ENCODE measurements at places on chromosomes 11 and 22.

DNA sequence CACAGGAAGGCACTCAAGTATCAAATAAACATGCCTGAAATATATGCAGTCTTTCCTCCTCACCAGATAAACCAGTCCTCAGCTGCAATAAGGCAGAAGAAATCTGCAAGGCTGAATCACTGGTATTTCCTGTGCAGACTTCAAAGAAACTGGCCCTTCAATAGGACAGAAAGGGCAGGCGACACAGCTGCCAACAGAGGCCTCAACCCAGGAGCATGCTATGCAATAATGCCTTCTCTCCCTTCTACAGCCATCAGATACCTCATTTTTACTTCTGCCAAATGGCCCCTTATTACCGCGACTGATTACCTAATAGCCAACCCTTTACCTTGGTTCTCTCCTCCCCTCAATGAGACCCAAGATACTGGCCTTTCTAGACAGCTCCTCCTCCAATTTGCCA lies 8.0 kb downstream of the NUMA1 start:
- peaks cover 17% of the 10 kb centered on the region for H3K4me1 ChIP-seq
- peak overlapping the region; percentile 25 for H3K4me3 ChIP-seq
- H3K27me3 ChIP-seq = no peaks in the 10 kb centered on the region
- peaks cover 4% of the 10 kb centered on the region for H3K36me3 ChIP-seq
- H3K27ac ChIP-seq = peak overlapping the region; percentile 79

DNA sequence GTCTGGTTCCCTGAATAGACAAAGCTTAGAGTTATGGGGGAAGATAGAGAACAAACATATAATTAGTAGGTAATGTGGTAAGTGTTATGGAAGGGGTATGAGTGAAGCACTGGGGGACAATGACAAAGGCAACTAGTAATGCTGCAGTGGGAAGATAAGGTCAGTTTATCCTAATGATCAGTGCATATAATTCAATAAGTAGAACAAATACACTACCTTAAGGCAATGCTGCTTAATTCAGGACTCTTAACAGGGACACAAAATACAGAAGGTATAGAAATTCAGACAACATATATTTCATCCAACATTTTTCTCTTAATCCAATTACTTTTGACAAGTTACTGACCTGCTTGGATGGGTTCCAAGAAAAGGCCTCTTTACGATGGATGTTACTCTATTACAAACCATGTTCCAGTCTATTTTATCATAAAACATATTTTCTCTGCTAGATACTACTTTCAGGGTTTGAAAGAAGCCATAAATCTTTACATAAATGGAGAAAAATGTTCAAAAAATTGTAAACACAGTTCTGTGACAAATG lies 1186.2 kb downstream of the LRRC4C start:
- no peak overlapping the region for H3K27ac ChIP-seq
- H3K36me3 ChIP-seq = no peaks in the 10 kb centered on the region
- peak; percentile 39 for DNase-seq
- H3K4me3 ChIP-seq = no peak overlapping the region

- DNase-seq = no peak
- H3K36me3 ChIP-seq = no peaks in the 10 kb centered on the region
- no peak overlapping the region for H3K4me3 ChIP-seq
- H3K27ac ChIP-seq = no peak overlapping the region
Measured at GRCh38 chr22:30038219-30038618, 42.0 kb upstream of the HORMAD2 start.

DNA sequence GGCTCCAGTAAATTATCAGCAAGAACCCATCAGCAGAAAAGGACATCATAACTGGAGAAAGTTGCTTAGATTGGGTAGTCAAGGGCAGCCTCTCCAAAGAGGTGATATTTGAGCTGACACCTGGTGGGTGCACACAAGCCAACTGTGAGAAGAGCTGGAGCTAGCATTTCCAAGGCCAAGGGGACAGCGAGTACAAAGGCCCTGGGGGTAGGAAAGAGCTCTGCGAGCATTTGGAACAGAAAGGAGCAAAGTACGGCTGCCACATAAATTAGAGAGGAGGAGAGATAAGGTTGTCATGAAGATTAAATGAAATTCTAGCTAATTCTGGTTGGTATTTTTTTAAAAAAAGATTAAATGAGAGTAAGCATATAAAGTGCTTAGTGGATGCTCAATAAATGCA lies 21.7 kb upstream of the SMCO4 start:
- H3K4me1 ChIP-seq = peaks cover 4% of the 10 kb centered on the region
- H3K27me3 ChIP-seq = no peaks in the 10 kb centered on the region
- DNase-seq = peak; percentile 41
- no peaks in the 10 kb centered on the region for H3K36me3 ChIP-seq
- H3K27ac ChIP-seq = no peak overlapping the region
- no peak overlapping the region for H3K4me3 ChIP-seq

GRCh38 chr11:117166491-117166890 lies 12.1 kb upstream of the SIDT2 start:
- H3K4me3 ChIP-seq = no peak overlapping the region
- peaks cover 77% of the 10 kb centered on the region for H3K36me3 ChIP-seq
- no peak overlapping the region for H3K27ac ChIP-seq
- H3K27me3 ChIP-seq = no peaks in the 10 kb centered on the region
- peaks cover 3% of the 10 kb centered on the region for H3K4me1 ChIP-seq
- no peak for DNase-seq

GRCh38 chr11:106848526-106848925 lies 169.8 kb downstream of the GUCY1A2 start:
- H3K36me3 ChIP-seq = no peaks in the 10 kb centered on the region
- DNase-seq = no peak
- no peaks in the 10 kb centered on the region for H3K27me3 ChIP-seq
- no peaks in the 10 kb centered on the region for H3K4me1 ChIP-seq

DNA sequence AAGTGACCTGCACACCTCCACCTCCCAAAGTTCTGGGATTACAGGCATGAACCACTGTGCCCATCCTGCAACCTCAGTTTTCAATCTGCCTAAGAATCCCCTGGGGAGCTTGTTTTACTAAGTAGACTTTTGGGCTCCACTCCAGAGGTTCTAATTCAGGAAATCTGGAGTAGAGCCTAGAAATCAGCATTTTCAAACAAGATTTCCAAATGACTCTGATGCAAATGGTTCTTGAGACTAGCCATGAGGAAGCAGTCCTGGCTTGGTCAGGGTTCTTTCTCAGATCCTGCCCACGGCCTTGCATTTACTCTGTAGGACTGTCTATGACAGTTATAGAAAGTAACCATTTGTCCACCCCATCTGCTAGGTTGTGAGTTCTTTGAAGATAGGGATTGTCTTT lies 1.6 kb upstream of the KCNE3 start:
- no peak overlapping the region for H3K27ac ChIP-seq
- H3K4me3 ChIP-seq = no peak overlapping the region
- H3K36me3 ChIP-seq = no peaks in the 10 kb centered on the region
- H3K4me1 ChIP-seq = no peaks in the 10 kb centered on the region

- H3K36me3 ChIP-seq = peaks cover 2% of the 10 kb centered on the region
- H3K27me3 ChIP-seq = no peaks in the 10 kb centered on the region
- no peak overlapping the region for H3K4me3 ChIP-seq
- no peak overlapping the region for H3K27ac ChIP-seq
Measured at GRCh38 chr22:39514373-39514973, 5.9 kb upstream of the ATF4 start.

GRCh38 chr11:116910378-116910777 lies 73.0 kb upstream of the APOA1 start:
- H3K27me3 ChIP-seq = no peaks in the 10 kb centered on the region
- peaks cover 2% of the 10 kb centered on the region for H3K36me3 ChIP-seq
- peaks cover 14% of the 10 kb centered on the region for H3K4me1 ChIP-seq
- H3K4me3 ChIP-seq = no peak overlapping the region
- DNase-seq = no peak
- H3K27ac ChIP-seq = no peak overlapping the region

GRCh38 chr22:19174106-19175025 lies 4.2 kb downstream of the SLC25A1 start:
- H3K27me3 ChIP-seq = peaks cover 3% of the 10 kb centered on the region
- H3K36me3 ChIP-seq = peaks cover 9% of the 10 kb centered on the region
- DNase-seq = no peak
- H3K4me1 ChIP-seq = peaks cover 66% of the 10 kb centered on the region

DNA sequence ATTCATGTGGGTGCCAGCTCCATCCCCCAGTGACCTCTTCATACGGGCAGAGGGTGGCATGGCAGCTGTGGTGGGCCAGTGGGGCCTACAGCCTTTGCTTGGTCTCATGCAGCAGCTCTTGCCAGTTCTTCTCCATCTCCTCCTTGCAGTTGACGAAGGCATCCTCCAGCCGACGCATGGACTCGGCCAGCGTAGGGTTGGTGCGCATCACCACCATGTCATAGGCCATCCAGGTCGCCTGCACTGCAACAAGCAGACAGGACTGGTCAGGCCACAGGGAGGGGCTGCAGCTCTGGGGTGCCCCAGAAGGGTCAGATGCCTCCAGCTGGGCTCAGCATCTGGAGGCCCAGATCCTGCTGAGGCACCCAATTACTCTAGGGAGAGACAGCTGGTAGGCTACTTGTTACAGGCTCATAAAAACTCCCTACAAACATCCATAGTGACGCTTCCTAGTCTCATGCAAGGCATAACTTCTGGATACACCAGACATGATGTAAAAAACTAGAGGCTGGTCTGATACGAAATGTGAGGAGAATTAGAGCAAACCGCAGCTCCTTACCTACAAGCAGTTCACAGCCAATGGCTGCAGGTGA lies 5.6 kb downstream of the KLHDC7B start:
- H3K36me3 ChIP-seq = no peaks in the 10 kb centered on the region
- H3K27ac ChIP-seq = no peak overlapping the region
- H3K4me3 ChIP-seq = no peak overlapping the region
- H3K27me3 ChIP-seq = no peaks in the 10 kb centered on the region

DNA sequence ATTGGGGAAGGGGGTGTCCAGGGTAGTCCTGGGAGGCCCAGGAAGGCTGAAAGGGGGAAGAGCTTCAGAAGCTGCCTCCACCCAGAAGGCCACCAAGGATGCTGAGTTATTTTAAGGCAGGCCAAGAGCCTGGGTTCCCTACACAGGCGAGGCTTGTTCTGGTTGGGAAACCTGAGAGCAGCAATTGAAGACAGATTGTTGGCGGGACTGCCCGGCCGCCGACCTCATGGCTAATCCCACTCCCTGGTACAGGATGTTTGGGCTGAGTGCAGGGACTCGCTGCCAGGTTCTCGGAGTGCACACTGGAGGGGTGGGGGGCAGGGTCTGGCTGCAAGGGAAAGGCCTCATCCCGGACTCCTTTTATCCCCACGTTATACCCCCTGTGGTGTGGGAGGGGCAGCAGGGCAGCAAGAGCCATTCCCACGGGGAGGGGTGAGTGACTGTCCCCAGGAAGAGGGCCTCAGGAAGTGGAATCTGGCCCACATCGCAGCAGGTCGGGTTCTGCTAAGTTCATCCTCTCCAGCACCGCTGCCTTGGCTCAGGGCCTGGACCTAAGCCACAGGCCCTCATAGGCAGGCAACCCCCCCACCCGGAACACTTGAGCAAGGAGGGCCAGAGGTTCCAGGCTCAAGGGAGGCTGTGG lies 43.6 kb upstream of the PRR5 start:
- H3K36me3 ChIP-seq = no peaks in the 10 kb centered on the region
- H3K4me3 ChIP-seq = no peak overlapping the region
- no peak overlapping the region for H3K27ac ChIP-seq
- no peaks in the 10 kb centered on the region for H3K4me1 ChIP-seq
- no peaks in the 10 kb centered on the region for H3K27me3 ChIP-seq
- peak; percentile 28 for DNase-seq

DNA sequence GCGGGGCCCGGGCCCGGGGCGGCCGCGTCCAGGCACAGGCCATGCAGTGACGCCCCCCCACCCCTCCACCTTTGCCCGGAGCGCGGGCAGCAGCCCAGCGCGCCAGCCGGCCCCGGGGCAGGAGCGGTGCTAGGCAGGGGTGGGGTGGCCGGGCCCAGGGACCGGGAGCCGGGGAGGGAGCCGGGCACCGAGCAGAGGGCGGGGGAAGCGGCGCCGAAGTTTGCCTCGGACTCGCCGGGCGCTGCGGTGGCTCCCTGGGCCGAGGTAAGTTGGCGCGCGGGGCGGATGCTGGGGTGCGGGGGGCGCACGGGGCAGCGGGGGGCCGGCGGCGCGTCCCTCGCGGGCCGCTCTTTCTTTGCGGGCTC lies 332 bp downstream of the TEAD1 start:
- DNase-seq = peak; percentile 81
- H3K27ac ChIP-seq = peak overlapping the region; percentile 95

DNA sequence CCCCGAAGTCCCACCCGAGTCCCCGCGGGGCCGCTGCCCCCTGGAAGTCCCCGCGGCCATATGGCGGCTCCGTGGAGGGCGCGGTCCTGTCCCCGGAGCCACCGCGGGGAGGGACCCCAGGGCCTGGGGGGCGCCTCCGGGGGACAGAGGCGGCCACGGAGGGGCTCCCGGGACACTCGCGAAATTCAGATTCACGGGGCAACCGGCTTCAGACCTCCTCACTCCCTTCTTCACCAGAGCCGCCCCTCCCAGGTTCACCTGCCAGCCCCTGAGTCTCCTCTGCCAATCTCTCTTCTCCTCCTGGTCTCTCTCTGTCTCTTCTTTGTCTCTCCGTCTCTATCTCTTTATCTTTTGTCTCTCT lies 28.2 kb upstream of the TOLLIP start:
- no peaks in the 10 kb centered on the region for H3K27me3 ChIP-seq
- no peak overlapping the region for H3K27ac ChIP-seq
- DNase-seq = peak; percentile 36
- no peaks in the 10 kb centered on the region for H3K36me3 ChIP-seq

DNA sequence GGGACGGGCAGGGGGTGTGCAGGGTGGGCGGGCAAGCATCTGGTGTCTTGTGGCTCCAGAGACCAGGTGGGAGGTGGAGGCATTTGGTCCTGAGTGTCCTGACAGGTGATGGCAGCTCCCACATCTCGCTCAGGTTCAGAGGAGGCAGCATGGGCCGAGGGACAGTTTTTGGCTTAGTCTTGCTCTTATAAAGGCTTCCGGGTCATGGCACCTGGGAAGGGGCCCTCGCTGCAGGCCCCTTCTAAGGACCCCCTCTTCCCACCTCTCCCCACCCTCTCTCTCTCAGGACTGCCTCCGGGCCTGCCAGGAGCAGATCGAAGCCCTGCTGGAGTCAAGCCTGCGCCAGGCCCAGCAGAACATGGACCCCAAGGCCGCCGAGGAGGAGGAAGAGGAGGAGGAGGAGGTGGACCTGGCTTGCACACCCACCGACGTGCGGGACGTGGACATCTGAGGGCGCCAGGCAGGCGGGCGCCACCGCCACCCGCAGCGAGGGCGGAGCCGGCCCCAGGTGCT lies 9.9 kb downstream of the CCND1 start:
- H3K36me3 ChIP-seq = peaks cover 76% of the 10 kb centered on the region
- no peak for DNase-seq
- no peaks in the 10 kb centered on the region for H3K27me3 ChIP-seq
- peak overlapping the region; percentile 28 for H3K27ac ChIP-seq
- peaks cover 19% of the 10 kb centered on the region for H3K4me1 ChIP-seq

All from SK-N-SH (cell line).